ENCODE measurements at places on chromosomes 3 and 15. TPM values are rescaled to one million over a fixed set of nuclear protein-coding genes. Genes with fewer than 3 reads are reported as not detected.

DNA sequence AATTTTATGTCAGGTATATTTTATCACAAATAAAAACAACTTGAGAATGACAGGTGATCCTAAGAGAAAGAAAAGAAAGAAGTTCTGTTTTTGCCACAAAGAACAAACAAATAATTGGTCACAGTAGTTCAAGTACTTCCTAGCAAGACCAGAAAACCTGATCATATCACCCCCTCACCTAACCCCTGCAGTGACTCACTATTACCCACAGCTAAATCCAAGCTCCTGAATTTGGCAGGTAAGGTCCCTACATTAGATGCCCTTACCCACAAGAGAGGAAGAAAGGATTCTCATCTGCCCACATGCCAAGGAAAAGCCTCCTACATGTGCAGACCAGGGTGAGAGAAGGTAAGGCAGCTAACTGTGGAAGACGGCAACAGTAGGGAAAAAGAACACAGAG, 4.4 kb downstream of the SSUH2 start:
- no peak overlapping the region for H3K27ac ChIP-seq
- peaks cover 4% of the 10 kb centered on the region for H3K27me3 ChIP-seq
- H3K4me3 ChIP-seq, result no peak overlapping the region

- no peak overlapping the region for H3K27ac ChIP-seq
- H3K36me3 ChIP-seq, result no peaks in the 10 kb centered on the region
- H3K4me3 ChIP-seq, result no peak overlapping the region
- H3K4me1 ChIP-seq, result peaks cover 25% of the 10 kb centered on the region
Measured at GRCh38 chr3:112140584-112140983, 7.5 kb upstream of the GCSAM start.

GRCh38 chr15:69599271-69599670, 146.7 kb downstream of the RPLP1 start:
- no peak for DNase-seq
- no peaks in the 10 kb centered on the region for H3K36me3 ChIP-seq
- no peak overlapping the region for H3K27ac ChIP-seq
- 0 out of 2 replicates have a peak, but pooled peaks cover 6% of the 10 kb centered on the region for H3K27me3 ChIP-seq

GRCh38 chr3:38843898-38844297, 27.9 kb upstream of the SCN10A start:
- no peaks in the 10 kb centered on the region for H3K36me3 ChIP-seq
- H3K4me1 ChIP-seq, result no peaks in the 10 kb centered on the region
- no peaks in the 10 kb centered on the region for H3K27me3 ChIP-seq

GRCh38 chr15:98863983-98864382, 143.6 kb downstream of the PGPEP1L start:
- H3K27ac ChIP-seq, result no peak overlapping the region
- no peaks in the 10 kb centered on the region for H3K4me1 ChIP-seq

- H3K27ac ChIP-seq, result peak overlapping the region; percentile 59
- H3K4me3 ChIP-seq, result peak overlapping the region; percentile 95
- H3K4me1 ChIP-seq, result peaks cover 5% of the 10 kb centered on the region
- H3K27me3 ChIP-seq, result no peaks in the 10 kb centered on the region
- no peak for DNase-seq
- peaks cover 26% of the 10 kb centered on the region for H3K36me3 ChIP-seq
Measured at GRCh38 chr3:49017229-49017970, 980 bp downstream of the DALRD3 start.

GRCh38 chr15:90162956-90163355, 38.2 kb upstream of the SEMA4B start:
- H3K27ac ChIP-seq, result no peak overlapping the region
- H3K36me3 ChIP-seq, result no peaks in the 10 kb centered on the region
- peaks cover 38% of the 10 kb centered on the region for H3K4me1 ChIP-seq
- H3K4me3 ChIP-seq, result no peak overlapping the region
- DNase-seq, result no peak

- DNase-seq, result peak; percentile 15
- H3K4me1 ChIP-seq, result no peaks in the 10 kb centered on the region
- no peaks in the 10 kb centered on the region for H3K36me3 ChIP-seq
- no peaks in the 10 kb centered on the region for H3K27me3 ChIP-seq
- no peak overlapping the region for H3K4me3 ChIP-seq
Measured at GRCh38 chr3:32176989-32177701, 61.3 kb upstream of the CMTM8 start.

The FBXW12 gene
- not detected for total RNA-seq

DNA sequence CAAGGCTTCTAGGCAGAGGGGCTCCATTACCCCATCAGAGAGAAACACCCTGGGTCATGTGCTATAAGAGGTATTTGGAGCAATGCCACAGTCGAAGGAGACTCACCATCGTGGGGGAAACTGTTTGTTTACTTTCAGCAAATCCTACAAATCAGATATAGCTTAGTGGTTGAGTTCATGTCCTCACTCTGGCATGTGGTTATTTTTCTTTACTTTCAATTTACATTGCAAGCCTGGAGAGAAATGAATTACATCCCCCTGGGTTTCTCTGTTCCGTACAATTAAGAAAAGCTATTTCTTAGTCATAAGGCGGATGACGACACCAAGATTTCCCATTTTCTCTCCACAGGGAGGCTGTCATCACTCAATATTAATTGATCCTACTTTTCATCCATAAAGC, 36.9 kb downstream of the RFTN1 start:
- no peak overlapping the region for H3K4me3 ChIP-seq
- no peak for DNase-seq
- peaks cover 10% of the 10 kb centered on the region for H3K4me1 ChIP-seq
- peaks cover 40% of the 10 kb centered on the region for H3K36me3 ChIP-seq

- no peak for DNase-seq
- no peaks in the 10 kb centered on the region for H3K36me3 ChIP-seq
- no peak overlapping the region for H3K27ac ChIP-seq
Measured at GRCh38 chr3:112611752-112612515, 29.0 kb downstream of the CCDC80 start.

DNA sequence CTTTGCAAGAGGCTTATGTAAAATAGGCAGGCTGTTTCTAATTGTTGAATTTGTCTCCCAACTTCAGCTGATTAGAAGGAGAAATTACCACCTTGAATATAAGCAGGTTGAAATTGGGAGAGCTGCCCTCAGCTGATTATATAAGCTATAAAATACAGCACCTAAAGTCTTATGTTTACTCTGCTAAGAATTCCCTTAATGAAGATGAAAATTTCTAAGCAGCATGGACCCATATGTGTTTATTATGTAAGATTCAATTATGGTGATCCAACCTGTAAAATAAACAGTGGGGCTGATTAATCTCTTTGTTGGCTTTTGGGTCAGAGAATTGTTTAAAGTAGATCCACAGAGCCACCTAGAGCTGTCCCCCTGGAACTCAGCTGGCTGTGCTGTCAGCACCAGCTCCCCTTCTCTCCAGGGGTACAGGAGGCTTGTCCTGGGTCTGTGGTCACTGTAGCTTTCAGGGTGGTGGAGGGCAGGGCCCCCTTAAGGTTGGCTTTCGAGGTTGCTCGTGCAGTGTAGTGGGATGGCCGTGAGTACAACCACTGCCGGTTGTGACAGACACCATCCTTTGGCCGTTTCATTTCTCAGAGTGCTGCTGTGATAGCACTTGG, 9.5 kb downstream of the SLCO3A1 start:
- no peak overlapping the region for H3K4me3 ChIP-seq
- H3K36me3 ChIP-seq, result no peaks in the 10 kb centered on the region
- no peaks in the 10 kb centered on the region for H3K27me3 ChIP-seq
- no peak overlapping the region for H3K27ac ChIP-seq

The CSK gene
- total RNA-seq, result 327 TPM

GRCh38 chr15:73335471-73335870, 33.3 kb downstream of the HCN4 start:
- no peak for DNase-seq
- no peak overlapping the region for H3K4me3 ChIP-seq
- H3K36me3 ChIP-seq, result no peaks in the 10 kb centered on the region
- no peaks in the 10 kb centered on the region for H3K27me3 ChIP-seq

DNA sequence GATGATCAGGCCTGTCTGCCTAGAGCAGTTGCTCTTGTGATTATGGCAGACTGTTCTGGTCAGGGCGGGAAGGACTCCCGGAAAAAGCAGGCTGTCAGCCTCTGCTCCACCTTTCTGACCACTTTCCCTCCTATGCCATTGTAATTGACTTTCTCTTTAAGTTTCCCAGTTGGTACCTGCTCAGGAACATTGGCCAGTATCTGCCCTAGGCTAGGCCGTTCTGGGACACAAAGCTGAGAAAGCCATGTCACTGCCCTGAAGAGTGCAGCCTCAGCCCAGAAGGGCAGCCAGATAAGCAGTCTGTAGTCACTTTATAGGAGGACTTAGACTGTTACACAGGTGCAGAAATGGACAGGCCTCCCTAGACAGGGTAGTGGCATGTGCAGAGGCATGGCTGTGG, 80.8 kb downstream of the CLSTN2 start:
- no peaks in the 10 kb centered on the region for H3K27me3 ChIP-seq
- H3K4me3 ChIP-seq, result no peak overlapping the region
- DNase-seq, result no peak
- no peaks in the 10 kb centered on the region for H3K36me3 ChIP-seq
- H3K27ac ChIP-seq, result no peak overlapping the region
- no peaks in the 10 kb centered on the region for H3K4me1 ChIP-seq

The TMEM207 gene
- not detected for total RNA-seq

GRCh38 chr3:18559331-18559842, 134.2 kb upstream of the SATB1 start:
- H3K4me3 ChIP-seq, result no peak overlapping the region
- no peaks in the 10 kb centered on the region for H3K27me3 ChIP-seq
- H3K4me1 ChIP-seq, result no peaks in the 10 kb centered on the region
- H3K27ac ChIP-seq, result no peak overlapping the region
- no peak for DNase-seq

The TMEM89 gene
- not detected for total RNA-seq

The TRNT1 gene
- 33.8 TPM for total RNA-seq

The CLRN1 gene
- not detected for total RNA-seq

The ALG1L2 gene
- total RNA-seq, result not detected

GRCh38 chr3:140943781-140944552, 2.3 kb downstream of the SLC25A36 start:
- H3K4me1 ChIP-seq, result peaks cover 3% of the 10 kb centered on the region
- H3K36me3 ChIP-seq, result no peaks in the 10 kb centered on the region
- DNase-seq, result no peak
- H3K4me3 ChIP-seq, result peak overlapping the region; percentile 94

DNA sequence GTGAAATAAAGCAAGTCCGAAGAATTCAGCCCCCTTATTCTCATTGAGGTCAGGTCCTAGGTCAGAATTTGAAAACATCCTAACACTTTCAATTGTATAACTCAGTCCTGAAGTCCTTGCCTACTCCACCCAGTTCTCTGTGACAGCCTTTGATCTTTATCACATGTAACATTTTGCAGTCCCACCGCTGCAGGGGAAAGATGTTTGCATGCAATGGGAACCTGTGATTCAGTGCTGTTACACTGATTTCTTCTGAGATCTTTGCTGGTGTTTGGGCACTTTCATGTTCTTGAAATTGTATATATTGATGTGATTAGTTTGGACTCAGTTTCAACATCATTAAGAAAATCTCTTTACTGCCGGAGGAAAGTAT, 18.0 kb upstream of the SECISBP2L start:
- H3K4me1 ChIP-seq, result no peaks in the 10 kb centered on the region
- no peak for DNase-seq
- H3K4me3 ChIP-seq, result no peak overlapping the region
- no peaks in the 10 kb centered on the region for H3K36me3 ChIP-seq

The CAMK2N2 gene
- total RNA-seq, result 1.4 TPM

The GRK7 gene
- not detected for total RNA-seq

The PTPRG gene
- total RNA-seq, result 3.0 TPM

The KBTBD13 gene
- not detected for total RNA-seq

- no peak for DNase-seq
- no peaks in the 10 kb centered on the region for H3K4me1 ChIP-seq
- no peaks in the 10 kb centered on the region for H3K36me3 ChIP-seq
- no peaks in the 10 kb centered on the region for H3K27me3 ChIP-seq
- no peak overlapping the region for H3K4me3 ChIP-seq
- no peak overlapping the region for H3K27ac ChIP-seq
Measured at GRCh38 chr3:192194085-192194484, 533.3 kb downstream of the FGF12 start.

The HTD2 gene
- 7.1 TPM for total RNA-seq

DNA sequence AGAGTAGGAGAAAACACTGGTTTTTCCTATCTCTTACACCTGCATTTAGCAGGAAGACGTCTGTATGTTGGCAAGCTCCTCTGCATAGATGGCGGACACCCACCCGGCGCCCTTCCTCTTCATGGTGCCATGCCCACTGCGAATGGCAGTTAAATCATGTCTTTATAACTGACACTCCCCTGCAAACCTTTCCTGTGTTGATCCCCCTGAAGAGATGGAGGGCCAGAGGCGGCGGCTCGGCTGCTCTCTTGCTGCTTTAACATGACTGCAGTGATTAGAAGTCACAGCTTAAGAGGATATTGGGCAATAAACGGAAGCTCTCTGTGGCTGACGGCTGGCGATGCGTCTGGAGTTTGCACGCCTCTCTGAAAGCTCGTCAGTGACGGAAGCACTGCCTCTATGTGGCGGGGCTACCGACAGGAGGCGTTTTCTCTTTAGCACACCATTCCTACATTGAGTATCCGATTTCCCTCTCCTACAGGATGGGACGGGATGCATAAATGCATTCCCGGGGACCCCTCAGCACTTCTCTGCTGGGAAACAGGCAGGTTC, 25.5 kb upstream of the SNRPA1 start:
- H3K36me3 ChIP-seq, result no peaks in the 10 kb centered on the region
- no peaks in the 10 kb centered on the region for H3K4me1 ChIP-seq
- no peak overlapping the region for H3K27ac ChIP-seq
- no peak for DNase-seq
- peaks cover 4% of the 10 kb centered on the region for H3K27me3 ChIP-seq

- no peaks in the 10 kb centered on the region for H3K27me3 ChIP-seq
- H3K27ac ChIP-seq, result no peak overlapping the region
- DNase-seq, result no peak
Measured at GRCh38 chr3:106719077-106719476, 658.2 kb upstream of the CCDC54 start.

DNA sequence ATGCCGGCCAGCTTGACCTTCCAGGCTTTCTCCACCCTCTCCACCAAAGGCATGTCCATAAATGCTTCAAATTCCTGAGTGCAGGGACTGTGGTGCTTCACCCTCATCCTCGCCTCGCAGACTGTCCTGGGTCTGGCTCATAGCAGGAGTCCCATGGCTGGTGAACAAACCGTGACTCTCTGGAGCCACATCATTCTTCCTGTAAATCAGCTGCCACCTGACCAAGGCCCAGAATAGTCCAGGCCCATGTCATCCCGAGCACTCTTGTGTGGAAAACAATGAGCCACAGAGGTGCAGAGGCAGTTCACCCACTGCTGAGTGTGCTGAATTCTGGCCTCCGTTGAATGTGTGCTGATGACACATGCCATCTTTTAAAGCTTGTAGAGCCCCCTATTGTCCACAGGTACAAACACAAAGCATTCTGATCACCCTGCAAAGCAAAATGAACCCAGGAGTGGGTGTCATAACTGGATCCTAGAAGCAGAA, 68.6 kb downstream of the ABHD5 start:
- H3K36me3 ChIP-seq, result no peaks in the 10 kb centered on the region
- H3K27me3 ChIP-seq, result no peaks in the 10 kb centered on the region
- no peaks in the 10 kb centered on the region for H3K4me1 ChIP-seq
- DNase-seq, result no peak
- no peak overlapping the region for H3K27ac ChIP-seq
- H3K4me3 ChIP-seq, result no peak overlapping the region

The POC1A gene
- total RNA-seq, result 23.4 TPM
